Ammon's horn (tissue), 1 donor: ENCODE measurements at places on chromosomes 1 and 21.

DNA sequence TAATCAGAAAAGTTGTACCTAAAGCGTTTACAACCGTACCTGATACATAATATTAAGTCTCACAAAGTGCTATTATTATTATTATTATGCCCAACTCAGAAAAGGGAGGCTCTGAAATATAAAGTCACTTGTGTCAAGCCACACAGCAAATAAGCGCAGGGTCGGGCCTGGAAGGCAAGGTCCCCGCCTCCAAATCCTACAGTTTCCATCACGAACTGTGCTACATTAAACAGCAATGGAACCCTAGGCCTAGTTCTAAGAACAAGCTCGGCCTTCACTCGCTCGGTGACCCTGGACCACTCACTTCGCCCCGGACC is 549 bp downstream of the PARS2 start:
- DNase-seq, result no peak

- no peak for DNase-seq
Measured at GRCh38 chr1:24970399-24970753, 40.3 kb upstream of the RUNX3 start.

- DNase-seq, result no peak
Measured at GRCh38 chr1:185853739-185854138, 119.5 kb downstream of the HMCN1 start.

GRCh38 chr1:168960595-168960994 is 145.9 kb upstream of the ATP1B1 start:
- peak; percentile 88 for DNase-seq

GRCh38 chr1:203093754-203094410 is 8.1 kb upstream of the MYOG start:
- no peak for DNase-seq

- no peak for DNase-seq
Measured at GRCh38 chr1:53645690-53646078, 93.3 kb downstream of the GLIS1 start.

DNA sequence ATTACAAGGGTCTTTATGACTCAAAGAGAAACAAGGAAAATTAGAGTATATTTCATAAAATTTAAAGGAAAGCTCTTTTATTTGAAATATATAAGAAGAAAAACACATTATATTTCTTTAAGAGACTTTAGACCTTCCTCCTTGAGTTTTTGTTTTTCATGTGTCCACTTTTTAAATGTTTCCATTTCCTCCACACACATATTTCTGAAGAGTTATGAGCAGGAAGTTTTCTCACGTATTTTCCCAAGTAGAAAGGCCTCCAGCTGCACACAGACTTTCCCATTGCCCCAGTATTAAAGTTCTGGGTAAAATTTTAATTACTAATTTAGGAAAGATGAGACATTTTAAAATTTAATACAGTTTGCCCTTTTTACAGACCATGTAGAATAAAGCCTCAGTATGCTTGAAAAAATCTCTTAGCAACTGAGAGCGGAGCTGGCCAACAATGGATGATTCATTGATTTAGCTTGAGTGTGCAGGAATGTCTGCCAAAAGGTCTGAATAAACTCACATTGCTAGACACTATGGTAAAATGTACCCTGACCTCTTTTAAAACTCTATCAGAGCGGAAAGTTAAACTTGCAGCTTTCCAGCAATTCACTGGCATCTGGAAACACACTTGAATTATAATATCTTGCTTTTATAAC is 57.9 kb downstream of the DDAH1 start:
- DNase-seq, result peak; percentile 86

- no peak for DNase-seq
Measured at GRCh38 chr1:22287946-22288520, 145.1 kb upstream of the WNT4 start.

- DNase-seq, result no peak
Measured at GRCh38 chr1:7993593-7994479, 32.3 kb downstream of the ERRFI1 start.

DNA sequence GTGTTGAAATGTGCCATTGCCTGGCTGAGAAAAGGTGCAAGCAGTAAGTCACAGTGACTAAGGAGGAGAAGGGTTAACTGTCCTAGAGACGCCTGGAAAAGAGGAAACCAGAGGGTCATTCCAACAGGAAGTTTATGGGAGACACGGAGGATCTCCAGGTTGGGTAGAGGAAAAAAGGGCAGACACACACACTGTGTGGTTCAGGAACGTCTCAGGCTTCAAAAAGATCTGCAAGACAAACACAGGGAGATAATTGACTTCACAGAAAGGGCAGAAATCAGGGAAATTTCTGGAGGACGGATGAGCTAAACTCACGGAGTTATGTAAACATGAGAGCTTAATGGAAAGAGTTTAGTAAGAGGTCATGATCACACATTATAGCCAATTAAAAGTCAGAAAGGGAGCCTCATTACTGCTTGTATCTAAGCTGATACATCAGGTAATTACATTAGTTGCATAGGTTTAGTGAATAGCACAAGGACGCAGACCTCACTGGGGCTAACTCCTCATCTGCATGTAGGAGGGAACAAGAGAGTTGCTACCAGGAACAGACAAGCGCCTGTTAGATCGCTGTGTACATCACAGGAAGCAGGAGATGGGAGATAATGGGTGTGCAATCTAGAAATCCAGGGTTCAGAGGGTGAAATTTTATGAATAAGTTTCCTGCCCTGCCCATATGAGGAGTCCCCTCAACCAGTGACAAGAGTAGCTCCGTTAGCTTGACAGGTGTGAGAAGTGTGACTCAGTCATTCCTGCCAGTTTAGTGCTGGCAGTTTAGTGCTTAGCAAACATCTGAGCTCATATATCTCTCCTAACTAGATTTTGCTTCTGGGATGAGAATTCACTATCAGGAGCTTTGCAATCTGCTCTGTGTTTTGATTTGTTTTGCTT is 96.6 kb upstream of the TNR start:
- no peak for DNase-seq

DNA sequence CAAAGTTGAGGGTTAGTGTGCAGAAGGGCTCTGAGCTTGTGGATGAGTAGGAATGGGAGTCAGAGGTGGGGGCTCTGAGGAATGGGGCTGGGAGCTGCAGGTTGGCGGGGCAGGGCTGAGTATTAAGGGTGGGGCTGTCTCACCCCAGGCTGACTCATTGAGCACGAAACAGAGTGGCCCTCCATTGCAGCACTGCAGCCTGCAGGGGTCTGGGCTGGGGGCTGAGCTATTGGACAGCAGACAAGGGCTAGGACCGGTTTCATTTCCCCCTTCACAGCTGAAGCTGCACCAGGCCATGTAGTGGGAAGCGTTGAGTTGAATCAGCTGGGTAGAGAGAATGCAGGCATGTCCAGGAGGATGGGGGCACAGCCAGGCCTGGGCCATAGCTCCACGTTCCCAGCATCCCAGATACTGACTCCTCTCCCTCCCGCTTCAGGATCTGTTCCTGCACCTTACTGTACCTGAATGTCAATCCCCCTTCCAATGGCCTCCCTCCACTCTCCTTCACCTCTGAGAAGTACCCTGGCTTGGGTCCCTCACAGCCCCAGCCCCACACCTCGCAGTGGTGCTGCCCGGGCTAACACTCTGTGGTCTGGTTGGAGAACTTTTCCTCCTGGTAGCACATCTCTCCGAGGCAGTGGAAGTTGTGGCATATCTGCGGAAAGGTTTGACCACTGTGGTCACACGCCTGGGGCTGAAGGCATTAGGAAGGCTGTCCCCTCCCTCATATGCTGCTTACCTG is 4.4 kb upstream of the INPP5B start:
- DNase-seq, result no peak

DNA sequence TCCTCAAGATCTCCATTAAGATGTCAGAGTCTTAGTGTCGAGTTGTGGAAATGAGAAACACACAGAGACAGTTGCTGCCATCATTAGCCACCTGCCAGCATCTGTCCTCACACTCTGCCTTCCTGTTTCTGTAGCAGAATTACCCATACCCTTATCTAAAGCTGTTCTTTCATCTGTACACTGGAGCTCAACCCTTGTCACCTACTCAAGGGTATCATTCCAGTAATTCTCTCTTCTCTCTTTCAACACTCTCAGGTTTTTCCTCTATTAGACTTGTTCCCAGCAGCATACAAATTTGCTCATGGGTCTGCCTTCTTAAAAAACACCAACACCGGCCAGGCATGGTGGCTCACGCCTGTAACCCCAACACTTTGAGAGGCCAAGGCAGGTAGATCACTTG is 27.4 kb upstream of the RNF2 start:
- DNase-seq, result no peak

GRCh38 chr21:44871576-44872269 is 1.8 kb downstream of the PTTG1IP start:
- peak; percentile 71 for DNase-seq

- no peak for DNase-seq
Measured at GRCh38 chr1:91036894-91037829, 15.3 kb upstream of the ZNF644 start.

DNA sequence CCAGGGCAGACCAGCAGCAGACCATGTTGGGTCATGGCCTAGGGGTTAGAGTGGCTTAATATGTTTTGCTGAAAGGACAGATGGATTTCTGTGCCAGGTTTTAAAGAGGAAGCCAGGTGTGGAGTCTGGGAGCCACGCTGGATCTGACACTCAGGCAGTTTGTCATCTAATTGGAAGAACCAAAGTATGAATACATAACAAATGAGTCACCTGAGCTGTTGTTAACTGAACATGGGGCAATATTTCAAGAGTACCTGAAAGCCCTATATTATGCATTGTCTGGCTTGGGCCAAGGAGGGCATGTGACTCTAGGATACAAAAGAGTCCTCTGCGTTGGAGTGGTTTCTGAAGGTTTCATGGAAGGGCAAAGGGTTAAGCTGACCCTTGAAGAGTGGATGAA is 70.6 kb downstream of the LMO4 start:
- DNase-seq, result no peak
